ENCODE measurements at places on chromosomes 16 and 17.

- no peak for DNase-seq
These were observed 19.4 kb upstream of the CRISPLD2 start for GRCh38 chr16:84800158-84800978.

DNA sequence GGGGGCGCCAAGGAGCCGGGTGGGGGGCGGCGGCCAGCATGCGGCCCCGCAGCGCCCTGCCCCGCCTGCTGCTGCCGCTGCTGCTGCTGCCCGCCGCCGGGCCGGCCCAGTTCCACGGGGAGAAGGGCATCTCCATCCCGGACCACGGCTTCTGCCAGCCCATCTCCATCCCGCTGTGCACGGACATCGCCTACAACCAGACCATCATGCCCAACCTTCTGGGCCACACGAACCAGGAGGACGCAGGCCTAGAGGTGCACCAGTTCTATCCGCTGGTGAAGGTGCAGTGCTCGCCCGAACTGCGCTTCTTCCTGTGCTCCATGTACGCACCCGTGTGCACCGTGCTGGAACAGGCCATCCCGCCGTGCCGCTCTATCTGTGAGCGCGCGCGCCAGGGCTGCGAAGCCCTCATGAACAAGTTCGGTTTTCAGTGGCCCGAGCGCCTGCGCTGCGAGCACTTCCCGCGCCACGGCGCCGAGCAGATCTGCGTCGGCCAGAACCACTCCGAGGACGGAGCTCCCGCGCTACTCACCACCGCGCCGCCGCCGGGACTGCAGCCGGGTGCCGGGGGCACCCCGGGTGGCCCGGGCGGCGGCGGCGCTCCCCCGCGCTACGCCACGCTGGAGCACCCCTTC is 484 bp downstream of the FZD2 start:
- DNase-seq, result no peak

- DNase-seq, result no peak
These were observed 18.1 kb downstream of the TNFRSF13B start for GRCh38 chr17:16953841-16954240.

GRCh38 chr16:3879258-3879886 is 1.1 kb downstream of the CREBBP start:
- DNase-seq, result no peak

DNA sequence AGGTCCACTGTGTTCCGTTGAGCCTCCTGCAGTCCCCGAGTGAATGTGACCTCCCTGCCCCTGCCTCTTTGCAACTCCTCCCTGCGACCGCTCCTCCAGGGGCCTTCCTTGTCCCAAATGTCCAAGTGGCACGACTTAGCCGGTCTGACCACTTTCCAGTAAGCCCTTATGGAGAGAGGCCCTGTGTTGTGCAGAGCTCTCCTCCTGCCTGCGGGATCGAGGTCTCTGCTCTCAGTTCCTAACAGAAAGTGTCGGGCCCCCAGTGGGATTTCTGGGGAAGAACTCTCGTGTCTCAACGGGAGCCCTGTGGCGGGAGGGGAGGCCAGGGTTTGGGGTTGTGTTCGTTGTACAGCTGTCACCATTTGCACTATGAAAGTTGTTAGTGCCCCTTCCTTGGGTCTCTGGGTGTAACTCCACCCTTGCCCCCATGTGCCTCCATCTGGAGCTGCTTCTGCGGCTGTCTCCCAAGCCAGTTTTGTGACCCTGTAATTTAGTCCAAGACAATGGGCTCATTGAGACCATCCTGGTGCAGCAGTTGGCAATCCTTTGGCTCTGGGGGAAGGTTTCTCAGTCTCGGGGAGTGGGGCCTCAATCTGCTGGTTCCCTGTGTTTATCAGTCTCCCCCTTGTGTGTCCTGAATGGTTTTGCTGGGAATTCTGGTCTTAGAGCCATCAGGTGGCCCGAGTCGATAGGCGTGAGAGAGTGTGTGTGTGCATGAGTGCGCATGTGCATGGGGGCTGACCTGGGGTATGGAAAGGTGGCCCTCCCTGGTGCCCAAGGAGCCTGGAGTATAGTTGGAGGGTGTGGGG is 234.5 kb downstream of the SEC14L1 start:
- DNase-seq, result no peak

DNA sequence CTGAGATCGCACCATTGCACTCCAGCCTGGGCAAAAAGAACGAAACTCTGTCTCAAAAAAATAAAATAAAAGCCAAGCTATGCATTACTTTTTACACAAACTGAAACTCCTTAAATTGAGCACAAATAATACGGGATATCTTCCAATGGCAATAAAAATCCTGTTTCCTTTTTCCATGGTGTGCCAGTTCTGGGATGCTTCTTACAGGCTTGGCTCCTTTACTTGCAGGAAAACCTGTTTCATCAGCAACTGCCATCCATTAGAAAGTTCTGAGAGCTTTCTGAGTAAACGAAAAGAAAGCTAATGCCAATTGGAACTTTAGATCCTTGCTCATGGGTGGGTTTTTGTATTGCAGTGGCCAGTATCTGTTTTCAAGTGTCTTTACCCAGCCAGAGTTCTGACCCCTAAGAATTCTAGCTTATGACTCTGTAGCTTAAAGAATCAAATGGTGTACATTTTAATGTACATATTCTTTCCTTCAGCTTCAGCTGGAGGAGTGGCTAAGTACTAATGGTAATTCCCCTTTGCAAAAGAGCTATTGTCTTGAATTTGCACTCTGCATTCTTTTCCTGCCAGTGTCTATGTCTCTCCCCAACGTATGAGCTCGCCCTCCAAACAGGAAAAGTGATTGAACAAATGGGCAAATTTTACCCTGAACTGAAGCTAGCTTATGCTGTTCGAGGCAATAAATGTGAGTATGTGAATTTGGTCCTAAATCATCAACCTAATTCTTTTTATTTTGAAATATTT is 21.5 kb upstream of the DDX19A start:
- DNase-seq, result no peak

GRCh38 chr16:7602291-7602950 is 269.8 kb downstream of the RBFOX1 start:
- DNase-seq, result no peak

DNA sequence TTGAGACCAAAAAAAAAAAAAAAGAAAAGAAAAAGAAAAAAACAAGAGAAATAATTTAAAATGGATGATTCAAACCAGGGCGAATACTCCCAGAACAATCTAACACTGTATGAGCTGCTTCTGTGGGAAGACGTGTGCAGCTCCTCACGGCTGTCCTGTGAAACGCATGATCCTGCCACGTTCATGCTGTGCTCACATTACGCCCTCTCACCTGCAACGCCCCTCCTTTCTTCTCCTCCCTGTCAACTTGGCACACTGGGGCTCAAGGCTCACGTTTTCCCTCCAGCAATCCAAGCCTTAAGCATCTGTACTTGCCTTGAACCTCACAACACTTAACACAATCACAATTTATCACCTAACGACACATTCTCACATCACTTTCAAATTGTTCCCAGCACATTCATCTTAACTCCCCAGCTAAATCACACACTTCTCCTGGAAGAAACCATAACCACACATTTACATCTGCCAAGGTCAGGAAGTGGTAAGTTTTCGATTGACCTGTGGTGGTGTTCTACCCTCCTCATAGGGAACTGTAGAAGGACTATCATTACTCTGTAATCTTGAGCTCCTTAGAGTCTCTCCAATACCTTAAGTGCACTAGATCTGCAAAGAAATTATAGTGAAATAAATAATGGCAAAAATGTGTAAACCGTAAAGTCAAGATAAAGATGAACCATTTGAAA is 29.1 kb downstream of the MBTPS1 start:
- DNase-seq, result no peak

- no peak for DNase-seq
These were observed 6.6 kb downstream of the RNF112 start for GRCh38 chr17:19417611-19418010.

GRCh38 chr17:17041018-17041521 is 1.2 kb upstream of the MPRIP start:
- no peak for DNase-seq

- DNase-seq, result no peak
These were observed 69.1 kb upstream of the PMFBP1 start for GRCh38 chr16:72241008-72241407.

- peak; percentile 47 for DNase-seq
These were observed 51.3 kb downstream of the ZFP90 start for GRCh38 chr16:68590201-68590994.

DNA sequence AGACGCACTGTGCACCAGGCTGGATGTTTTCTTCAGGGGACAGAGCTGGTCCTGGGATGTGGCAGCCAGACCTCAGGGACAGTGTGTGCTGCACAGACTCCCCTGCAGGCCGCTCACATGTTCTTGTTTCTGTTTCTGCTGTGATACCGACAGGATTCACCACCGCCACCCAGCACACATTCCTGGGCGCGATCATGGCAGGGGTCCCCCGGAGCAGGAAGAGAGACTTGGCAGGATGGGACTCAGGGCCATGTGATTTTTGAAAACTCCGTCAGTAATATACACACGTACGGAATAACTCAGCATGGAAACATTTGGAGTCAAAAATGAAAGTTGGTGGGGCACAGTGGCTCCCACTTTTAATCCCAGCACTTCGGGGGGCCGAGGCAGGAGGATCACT is 79.0 kb downstream of the HAPSTR1 start:
- no peak for DNase-seq

DNA sequence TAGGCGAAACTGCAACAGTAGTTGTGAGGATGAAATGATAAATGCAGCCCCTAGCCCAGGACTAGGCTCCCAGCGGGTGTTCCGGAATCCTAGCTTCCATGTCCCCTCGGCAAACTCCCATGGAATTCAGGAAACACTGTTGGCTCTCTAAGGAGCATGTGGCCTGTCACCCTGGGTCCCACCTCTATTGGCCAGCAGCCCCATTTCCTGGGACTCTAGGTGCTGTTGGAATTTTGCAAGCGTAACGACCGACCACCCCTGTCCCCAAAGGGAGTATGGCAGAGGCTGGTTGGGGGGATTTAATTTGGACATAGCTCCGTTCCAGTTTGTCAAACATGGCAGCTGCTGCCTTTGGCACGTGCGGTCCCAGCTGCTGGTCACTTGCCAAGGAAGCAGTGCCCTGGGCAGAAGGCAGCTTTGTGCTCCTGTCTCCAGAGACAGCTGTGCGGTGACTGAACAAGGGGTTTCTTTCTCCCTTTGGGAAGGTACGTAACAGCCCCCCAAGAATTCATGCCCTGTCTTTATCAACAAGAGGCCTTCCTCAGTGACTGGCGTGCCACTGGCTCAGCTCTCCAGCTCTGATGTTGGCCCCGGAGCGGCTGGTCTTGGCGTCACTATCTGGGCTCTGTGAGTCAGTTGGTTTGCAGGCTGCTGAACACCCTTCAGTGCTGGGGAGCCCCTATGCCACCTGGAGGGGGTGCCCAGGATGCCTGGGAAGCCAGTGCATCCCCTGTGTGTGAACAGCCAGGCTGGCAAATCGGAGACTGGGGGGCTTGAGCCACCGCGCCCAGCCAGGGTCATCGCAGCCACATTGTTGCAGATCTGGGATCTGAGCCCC is 235.2 kb upstream of the TNRC6C start:
- DNase-seq, result no peak

Measured in kidney glomerular epithelial cell (primary cell).